Frontal cortex (tissue), 4 donors: ENCODE measurements at places on chromosomes 12 and 14.

GRCh38 chr12:64682572-64683277, 72.4 kb downstream of the RASSF3 start:
- no peak for DNase-seq

DNA sequence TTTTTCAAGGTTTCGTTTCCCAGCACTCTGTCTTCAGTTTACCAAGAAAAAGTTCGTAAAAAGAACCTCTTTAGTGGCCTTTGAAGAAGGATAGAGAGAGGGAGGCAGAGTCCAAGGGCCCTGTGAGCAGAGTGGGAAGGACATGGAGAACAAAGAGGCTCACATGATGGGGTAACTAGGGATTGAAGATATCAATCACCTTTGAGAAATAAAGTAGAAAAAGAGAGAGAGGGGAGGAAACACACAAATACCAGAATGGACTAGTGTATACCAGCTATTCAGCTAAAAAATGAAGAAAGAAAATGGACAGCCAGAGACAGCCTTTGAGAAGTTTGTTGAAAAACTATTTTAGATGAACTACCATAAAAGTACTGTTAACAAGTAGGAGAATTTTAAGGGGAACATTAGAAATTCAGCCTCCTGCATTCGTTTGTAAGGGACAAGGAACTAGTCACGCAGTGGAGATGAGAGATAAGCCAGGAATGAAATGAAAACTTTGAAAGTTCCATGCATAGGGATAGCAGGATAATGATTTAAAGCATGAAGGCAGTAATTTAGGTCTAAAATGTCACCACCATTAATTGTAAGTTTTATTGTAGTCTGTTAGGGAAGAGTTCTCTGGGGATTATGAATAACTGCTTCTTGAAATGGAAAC, 82.1 kb downstream of the SPTSSA start:
- DNase-seq = no peak

DNA sequence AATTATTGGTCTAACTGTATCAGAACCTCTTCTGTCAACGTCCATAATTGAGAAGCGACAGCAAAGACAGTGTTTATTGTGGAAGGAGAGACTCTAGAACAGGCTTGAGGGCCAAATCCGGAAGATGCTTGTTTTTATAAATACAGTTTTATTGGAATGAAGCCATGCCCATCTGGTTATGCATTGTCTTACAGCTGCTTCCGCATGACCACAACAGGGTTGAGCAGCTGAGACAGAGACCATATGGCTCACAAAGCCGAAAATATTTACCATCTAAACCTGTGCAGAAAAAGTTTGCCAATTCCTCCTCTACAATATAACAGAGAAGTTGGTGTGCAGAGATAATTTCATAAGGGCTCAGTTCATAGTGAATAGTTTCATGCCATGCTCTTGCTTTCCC, 24.5 kb downstream of the PRKAB1 start:
- DNase-seq = no peak

DNA sequence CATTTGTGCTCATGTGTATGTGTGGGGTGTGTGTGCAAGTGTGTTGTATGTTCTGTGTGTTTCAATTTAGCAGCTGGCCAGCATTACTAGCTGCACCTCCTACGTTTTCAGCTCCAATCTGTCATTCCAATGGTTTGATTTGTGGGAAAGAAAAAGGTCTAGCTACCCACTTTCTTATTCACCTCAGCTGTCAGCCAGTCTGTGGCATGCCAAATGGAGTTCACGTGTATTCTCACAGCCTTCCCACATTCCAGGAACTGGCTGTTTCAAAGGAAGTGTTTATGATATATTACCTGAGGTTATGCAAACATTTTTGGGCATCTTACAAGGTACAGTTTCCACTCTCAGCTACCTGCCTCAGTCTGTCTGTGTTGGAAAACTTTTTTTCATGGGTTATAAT, 220.2 kb upstream of the CPNE8 start:
- DNase-seq = no peak

- no peak for DNase-seq
Observed at GRCh38 chr14:71371711-71372396, 464.6 kb downstream of the PCNX1 start.

DNA sequence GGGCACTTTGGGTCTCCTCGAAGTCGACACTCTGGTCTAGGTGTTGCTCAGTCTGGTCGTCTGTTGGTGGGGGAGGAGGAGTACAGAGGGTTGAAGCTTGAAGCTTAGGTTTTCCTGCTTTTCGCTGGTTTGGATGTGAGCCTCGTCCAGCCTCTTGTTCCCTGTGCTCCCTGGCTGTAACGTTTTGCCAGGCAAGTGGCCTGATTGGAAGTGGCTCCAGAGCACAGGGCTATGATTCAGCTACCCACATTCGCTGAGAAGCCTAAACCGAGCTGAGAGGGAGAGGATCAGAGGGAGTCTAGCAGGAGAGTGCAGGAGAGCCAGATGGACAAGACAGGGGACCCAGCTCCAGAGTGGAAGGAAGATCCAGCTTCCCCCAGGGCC, 6.1 kb downstream of the HOXC10 start:
- no peak for DNase-seq
